Spleen (tissue), 13 donors: ENCODE measurements at places on chromosomes 3 and 15. TPM values are rescaled to one million over a fixed set of nuclear protein-coding genes. Genes with fewer than 3 reads are reported as not detected.

The GP5 gene
- 0.51 TPM for total RNA-seq

The PBRM1 gene
- 60.0 TPM for total RNA-seq

The LRRC49 gene
- total RNA-seq = 4.1 TPM

The FOXB1 gene
- total RNA-seq = not detected

The KBTBD12 gene
- total RNA-seq = not detected

The CCDC33 gene
- not detected for total RNA-seq

The ROBO2 gene
- total RNA-seq = 6.4 TPM

The SEC62 gene
- total RNA-seq = 132 TPM

The SNTN gene
- not detected for total RNA-seq

The MAP2K5 gene
- 15.1 TPM for total RNA-seq

The EHD4 gene
- 22.0 TPM for total RNA-seq

The GOLGA6L7 gene
- total RNA-seq = not detected

The TBCCD1 gene
- total RNA-seq = 9.8 TPM
